8988T (cell line): ENCODE measurements at places on chromosomes 6 and 20.

GRCh38 chr20:53993310-53993709 lies 77.1 kb downstream of the BCAS1 start:
- DNase-seq: no peak

GRCh38 chr6:111199935-111200334 lies 112.6 kb downstream of the SLC16A10 start:
- no peak for DNase-seq

DNA sequence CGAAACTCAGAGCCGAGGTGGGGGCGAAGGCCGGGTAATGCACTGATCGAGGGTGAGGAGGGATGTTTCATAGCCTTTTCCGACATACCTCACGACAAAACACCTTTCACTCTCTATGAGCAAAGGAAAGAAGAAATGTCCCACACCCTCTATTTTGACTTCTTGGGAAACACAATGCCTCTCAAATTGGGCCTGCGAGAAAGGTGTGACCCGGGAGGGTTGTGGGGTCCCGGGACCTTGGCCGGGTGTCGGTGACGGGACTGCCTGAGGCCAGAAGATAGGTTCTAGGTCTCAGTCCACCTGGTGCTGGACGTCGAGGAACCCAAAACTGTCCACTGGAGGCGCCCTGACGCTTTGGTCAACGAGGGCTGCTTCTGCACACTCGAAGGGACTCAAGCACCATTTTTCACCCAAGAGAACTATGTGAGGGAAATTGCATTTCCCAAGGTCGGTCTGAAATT lies 41.1 kb upstream of the OSTM1 start:
- DNase-seq: peak; percentile 85

GRCh38 chr6:117976030-117976651 lies 69.1 kb downstream of the SLC35F1 start:
- DNase-seq: no peak

DNA sequence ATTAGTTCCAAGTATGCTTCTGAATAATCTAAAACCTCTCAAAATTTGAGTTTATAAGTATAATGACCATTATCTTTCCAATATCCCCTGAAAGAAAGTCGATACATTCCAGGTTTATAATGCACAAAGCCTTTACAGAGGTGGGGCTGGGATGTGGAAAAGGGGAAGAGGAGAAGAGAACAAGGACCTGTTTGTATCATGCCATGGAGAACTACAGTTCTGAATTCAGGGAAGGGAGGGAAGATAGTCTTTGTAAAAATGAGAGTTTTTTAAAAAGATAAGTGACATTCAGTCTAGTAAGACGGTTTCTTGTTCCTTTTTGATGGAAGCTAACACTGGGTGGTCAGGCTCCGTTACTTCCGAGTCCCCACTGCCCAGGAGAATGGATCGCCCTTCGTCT lies 26.1 kb downstream of the ZBTB2 start:
- no peak for DNase-seq

DNA sequence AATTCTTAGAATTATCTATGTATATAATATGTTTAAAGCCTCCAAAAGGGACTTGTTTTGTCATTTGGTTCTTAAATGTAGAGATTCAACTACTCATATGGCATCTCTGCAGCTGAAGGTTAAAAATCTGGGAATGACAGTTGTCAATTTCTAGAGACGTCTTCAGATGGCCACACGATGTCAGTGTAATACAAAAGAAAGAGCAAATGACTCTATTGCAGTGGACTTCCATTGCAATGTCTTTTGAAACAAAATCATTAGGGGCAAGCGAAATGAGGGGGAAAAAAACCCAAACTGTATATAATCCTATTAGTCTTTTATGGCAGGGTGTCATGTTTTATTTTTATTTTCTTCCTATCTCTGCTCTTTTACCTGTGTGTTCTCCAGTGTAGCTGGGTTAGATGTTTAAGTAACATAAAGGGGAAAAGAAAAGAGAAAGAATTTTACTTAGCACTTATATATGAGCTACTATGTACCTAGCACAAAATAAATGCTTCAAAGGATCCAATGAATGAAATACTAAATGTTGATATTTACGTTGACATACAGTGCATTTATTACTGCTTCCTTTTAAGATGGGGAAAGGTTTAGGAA lies 26.2 kb downstream of the CCN2 start:
- DNase-seq: no peak

- no peak for DNase-seq
These were observed 26.4 kb downstream of the ZMYND8 start for GRCh38 chr20:47330071-47330470.

GRCh38 chr20:63791497-63792156 lies 39.4 kb downstream of the ZBTB46 start:
- DNase-seq: no peak

- no peak for DNase-seq
These were observed 646.3 kb downstream of the UTRN start for GRCh38 chr6:144931172-144932035.

DNA sequence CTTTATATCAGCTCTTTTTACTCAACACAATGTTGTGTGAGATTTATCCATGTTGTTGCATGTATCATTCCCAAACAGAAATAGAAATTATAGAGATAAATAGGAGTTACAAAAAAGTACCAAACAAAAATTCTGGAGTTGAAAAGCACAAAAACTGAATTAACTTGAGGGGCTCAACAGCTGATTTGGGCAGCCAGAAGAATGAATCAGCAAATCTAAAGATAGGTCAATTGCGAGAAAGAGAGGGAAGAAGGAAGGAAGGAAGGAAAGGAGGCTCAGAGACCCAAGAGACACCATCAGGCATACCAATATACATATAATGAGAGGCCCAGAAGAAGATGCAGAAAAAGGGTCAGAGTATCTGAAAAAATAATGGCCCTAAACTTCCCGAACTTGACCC lies 98.9 kb downstream of the ATG5 start:
- DNase-seq: no peak

DNA sequence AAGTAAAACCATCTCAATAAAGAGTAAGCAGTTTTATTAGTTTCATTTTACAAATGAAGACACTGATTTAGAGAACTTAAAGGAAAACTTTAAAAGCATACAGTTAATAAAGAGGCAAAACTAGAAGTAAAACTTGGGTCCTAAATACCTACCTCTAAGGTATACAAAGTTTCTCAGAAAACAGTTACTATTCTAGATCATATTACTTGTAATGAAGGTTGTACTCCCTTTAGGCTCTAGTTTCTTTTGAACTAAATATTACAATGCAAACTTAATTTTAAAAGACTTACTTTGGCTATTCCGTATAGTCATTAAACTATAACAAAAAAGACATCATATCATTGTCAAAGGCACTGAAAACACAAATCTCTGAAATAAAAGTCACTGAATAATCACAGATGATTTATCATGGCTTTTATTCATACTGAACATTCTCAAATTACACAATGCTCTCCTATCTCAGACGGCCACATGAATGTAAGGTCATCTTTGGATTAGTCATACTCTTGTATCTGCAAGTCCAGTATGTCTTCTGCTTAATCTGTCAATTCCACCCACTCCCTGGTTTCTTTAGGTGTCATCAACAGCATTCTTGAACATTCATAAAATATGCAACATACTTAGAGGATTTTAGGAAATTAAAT lies 361.6 kb upstream of the RUNX2 start:
- DNase-seq: no peak

GRCh38 chr6:29399525-29399924 lies 4.1 kb downstream of the OR12D2 start:
- DNase-seq: no peak

- no peak for DNase-seq
These were observed 523.8 kb upstream of the JARID2 start for GRCh38 chr6:14722001-14722562.

GRCh38 chr6:56238352-56238751 lies 9.0 kb downstream of the COL21A1 start:
- no peak for DNase-seq

- no peak for DNase-seq
These were observed 27.8 kb downstream of the SLC23A2 start for GRCh38 chr20:4973330-4974097.

DNA sequence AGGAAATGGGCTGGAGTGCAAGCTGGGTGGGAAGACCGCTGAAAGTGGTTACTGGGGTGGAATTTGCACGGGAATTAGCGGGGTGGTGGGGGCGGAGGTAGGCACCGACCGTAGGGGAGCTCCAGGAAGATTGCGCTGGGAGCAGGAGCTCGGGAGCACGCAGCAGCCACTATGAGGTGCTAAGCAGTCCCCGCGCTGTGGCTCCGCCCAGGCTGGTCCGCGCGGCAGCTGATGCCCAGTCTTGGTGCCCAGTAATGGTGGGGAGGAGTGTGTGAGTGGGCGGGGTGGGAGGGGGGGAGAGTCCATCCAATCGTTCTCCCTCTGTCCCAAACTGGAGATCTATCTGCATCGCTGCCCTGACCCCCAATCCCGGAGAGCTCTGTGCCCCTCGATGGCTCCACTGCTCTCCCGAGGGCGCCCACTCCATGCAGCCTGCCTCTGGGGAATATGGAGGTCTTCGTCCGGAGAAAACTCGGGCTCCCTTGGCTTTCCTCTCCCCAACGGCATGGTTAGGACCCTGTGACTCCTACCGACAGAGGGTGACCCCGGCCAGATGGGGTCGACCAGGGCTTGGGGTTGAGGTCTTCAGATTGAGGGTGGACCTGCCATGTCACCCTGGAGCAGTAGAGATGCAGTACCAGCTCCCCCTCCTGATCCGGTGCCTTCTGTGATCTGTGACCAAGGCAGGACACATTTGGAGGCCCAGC lies 5.3 kb downstream of the TP53TG5 start:
- DNase-seq: no peak

DNA sequence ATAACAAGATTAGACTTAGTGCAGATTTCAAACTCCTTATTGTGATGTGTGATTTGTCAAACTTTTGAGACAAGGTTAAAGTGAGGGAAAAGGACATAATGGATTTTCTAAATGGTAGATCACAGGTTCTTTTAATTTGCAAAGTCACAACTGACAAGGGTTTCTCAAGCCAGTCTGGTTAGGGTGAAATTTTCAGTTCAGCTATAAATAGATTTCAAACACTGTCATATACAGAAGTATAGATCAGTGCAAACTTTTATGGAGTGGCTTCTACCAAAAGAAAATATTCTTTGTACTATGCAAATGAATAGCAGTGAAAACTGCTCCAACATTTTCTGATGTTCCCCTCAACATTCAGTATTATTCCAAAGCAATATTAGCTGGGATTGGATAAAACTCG lies 337.1 kb upstream of the MAN1A1 start:
- no peak for DNase-seq

- no peak for DNase-seq
These were observed 1.1 kb upstream of the OPN5 start for GRCh38 chr6:47780510-47781356.
